ENCODE measurements at places on chromosomes 5 and 9.

GRCh38 chr9:3903906-3904305, 378.1 kb upstream of the RFX3 start:
- DNase-seq: no peak

DNA sequence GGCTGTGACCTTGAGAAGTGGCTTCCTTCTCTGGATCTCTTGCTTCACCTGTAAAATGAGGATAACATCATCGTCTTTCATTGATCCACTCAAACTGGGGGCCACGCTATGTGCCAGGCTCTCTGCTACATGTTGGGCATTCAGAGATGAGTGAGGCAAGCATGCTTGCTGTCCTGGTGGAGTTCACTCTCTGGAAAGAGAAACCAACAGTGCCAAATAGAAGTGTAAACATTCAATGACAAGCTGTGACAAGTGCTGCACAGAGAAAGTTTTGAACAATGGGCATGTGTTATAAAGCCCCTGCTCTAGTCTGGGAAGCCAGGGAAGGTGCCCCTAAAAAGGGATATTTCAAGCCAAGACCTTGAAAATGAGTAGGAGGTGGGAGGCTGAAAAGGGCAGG, 50.9 kb upstream of the AFAP1L1 start:
- DNase-seq: no peak

DNA sequence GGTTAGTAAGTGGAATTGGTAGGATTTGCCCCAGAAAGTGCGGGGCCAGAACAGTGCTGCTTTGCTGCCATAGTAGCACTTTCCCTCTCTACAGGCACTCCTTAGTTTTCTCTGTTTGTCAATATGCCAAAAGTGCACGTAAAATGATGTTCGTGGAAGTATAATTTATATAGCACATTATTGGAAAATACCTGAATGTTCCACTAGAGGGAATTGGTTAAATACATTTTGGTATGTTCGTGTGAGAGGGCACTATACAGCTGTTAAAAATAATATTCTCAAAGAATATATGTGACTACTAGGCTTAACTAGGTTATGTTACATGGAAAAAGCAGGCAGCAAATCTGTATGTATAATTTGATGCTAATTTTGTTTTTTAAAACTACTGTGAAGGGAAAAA, 184.0 kb upstream of the GDNF start:
- no peak for DNase-seq

DNA sequence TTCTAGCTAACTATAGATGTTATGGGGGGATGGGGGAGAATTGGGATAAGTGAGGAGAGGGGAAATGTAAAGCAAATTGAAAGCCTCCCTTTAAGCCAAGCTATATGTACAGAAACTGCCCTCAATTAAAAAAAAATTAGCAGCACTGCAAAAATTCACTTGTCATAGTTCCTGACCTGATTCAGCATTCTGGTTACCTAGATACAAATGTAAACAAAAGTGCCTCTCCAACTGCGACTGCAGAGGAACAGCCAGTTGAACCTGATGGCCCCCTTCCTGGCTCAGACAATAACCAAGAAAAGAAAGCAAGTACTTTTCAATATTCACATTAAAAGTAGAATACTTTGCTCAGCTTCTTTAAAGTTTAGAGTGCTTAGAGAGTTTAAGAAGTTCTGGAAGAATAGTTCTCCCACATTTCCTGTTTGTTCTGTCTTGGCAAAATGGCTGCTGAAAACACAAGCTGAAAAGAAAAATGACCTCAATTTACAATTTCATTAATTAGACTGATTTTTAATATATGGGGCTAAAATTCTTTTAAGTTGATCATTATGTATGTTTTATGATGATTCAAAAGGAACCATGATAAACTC, 1.5 kb downstream of the FAM81B start:
- no peak for DNase-seq

DNA sequence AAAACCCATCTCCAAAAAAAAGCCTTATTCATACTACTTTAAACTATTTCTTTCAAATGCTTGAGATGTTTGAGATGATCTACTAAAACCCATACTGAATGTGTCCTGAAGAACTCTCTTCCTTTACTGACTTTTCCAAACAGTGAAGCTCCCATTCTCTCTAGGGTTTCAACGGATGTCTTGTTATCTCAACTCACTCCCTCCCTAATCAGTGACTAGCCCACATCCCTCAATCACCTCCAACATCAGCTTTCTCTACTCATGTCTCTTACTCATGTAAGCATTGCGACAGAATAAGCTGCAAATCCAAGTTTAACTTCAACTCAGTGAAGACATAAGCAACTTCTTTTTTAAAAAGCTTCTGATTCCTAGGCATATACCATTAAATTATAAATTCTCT, 42.1 kb downstream of the WDR41 start:
- DNase-seq: no peak

DNA sequence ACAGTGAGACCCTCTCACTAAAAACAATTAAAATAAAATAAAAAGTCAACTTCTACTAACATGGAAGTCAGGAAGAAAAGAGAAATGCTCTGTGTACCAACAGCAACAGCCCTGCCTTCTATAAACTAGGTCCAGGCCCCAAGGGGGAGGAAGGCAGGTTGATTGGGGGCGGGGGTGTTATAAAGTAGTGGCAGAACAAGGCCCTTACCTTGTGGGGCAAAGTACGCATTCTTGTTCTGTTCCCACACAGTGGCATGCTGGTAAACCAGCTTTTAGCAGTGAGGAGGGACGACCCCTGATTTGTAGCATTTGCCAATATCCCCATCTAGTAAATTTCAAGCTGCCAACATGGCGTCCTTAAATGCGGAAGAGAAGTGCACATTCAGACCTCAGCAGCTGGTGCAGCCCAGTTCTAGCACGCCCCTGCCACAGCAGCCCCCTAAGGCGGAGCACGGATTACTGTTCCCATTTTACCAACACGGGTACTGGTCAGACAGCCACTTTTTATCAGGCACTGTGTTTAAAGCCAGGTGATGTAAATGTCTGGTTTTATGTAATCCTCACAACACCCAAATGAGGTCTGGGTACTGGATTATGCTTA, 69.5 kb downstream of the GTF3C4 start:
- DNase-seq: no peak

DNA sequence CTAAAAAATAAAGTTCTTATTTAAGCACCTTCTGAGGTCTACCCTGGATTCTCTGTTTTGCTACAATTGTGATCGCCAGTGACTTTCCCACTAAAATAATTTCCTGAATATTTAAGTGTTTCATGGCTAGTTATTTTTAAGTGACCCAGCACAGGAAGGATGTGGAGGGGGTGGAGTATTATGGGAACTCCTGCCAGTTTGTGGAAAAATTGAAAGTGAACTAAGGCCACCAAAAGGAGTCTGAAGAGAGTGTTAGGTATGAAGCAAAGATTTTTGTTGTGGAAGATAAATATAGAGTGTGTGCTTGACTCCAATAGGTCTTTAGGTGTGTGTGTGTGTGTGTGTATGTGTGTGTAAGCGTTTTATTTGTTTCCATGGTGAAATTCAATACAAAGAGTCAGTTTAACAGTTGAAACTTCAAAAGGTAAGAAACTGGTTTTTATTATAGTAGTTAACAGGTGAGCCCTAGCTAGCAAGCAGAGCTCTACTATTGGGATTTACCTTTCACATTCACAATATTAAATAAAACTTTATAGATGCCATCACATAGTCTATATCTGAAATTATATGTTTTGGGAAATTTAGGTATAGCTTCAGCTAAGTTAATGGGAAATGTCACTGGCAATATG, 25.6 kb downstream of the RASGRF2 start:
- no peak for DNase-seq

GRCh38 chr5:131218392-131218791, 45.5 kb upstream of the CDC42SE2 start:
- no peak for DNase-seq

GRCh38 chr5:76690704-76691466, 25.0 kb upstream of the F2R start:
- no peak for DNase-seq

- no peak for DNase-seq
Observed at GRCh38 chr5:180976518-180976917, 12.1 kb upstream of the BTNL3 start.

DNA sequence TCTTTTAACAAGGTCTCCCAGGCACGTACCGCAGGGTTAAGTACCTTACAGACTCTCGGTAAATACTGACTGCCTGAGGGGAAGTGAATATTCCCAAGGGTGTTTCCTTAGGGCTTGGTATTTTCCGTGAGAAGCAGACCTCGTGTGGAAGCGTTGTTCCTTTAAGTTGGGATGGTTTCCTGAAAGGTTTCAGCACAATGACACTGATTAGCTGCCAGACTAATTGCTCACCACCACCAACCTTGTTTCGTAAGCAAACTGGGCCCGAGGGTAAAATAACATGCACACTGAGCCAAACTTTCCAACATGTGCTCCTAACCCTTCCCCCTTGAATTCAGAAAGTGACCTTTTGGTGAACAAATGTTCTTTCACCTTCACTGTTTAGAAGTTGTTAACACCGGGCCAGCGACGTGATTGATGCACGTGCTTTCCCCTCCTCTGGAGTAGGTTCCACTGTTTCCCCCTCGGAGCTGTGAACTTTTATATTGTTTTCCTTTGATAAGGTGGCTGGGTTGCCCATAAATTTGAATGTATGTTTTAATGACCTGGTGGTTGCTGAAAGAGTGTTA, 128.1 kb upstream of the RPS23 start:
- DNase-seq: no peak

DNA sequence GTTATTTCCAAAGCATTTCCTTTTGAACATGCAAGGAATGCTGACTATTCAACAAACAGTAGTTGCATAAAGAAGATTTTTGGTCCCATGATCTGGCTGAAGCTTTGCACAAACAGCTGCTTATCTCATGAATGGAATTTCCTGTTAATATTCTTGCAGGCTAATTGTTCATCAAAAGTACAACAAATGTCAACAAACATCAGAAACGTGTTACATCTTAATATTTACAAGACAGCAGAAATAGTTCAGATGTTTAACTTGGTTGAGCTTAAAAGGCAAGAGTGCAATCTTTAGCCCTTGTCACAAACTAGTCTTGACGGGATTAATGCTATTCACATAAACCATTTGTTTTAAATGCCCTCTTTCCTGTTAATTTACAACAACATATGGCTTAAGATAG, 47.9 kb upstream of the BASP1 start:
- DNase-seq: no peak

DNA sequence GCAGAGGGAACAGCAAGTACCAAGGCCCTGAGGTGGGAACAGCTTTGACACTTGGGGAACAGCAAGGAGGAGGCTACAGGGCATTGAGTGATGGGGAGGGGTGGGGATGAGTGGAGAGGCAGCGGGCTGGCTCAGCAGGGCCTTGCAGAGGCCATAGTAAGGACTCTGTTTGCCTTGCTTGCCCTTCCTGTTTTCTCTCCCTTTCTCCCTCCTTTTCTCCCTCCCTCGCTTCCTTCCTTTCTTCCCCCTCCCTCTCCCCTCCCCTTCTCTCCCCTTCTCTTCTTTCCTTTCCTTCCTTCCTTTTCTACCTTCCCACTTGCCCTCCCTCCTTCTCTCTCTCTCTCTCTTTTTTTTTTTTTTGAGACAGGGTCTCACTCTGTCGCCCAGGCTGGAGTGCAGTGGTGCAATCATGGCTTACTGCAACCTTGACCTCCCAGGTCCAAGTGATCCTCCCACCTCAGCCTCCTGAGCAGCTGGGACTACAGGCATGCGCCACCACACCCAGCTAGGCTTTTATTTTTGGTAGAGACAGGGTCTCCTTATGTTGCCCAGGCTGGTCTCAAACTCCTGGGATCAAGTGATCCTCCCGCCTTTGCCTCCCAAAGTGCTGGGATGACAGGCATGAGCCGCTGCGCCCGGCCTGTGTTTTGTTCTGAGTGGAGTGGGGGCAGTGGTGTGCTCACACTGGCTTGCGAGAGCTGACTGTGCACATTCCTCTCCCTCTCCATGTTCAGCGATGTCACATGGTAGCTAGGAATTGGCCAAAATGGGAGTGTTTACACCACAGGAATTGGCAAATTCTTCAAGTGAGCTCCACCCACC, 17.1 kb downstream of the IER5L start:
- no peak for DNase-seq

DNA sequence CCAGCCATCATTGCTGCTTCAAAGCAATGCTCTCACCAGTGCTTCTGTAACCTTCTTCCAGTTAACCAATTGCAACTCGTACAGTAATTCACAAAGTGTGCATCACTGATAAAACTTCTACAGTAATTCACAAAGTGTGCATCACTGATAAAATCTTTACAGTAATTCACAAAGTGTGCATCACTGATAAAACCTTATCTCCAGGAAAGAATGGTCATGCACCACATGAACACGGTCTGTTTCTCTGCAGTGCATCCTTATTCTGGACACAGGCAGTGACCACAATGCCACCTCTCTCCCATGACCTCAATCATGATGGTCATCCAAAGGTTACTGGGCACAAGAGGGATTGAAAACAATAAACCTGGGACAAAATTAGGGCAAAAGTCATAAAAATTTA, 153.6 kb downstream of the TSSK1B start:
- no peak for DNase-seq

GRCh38 chr5:109340351-109340750, 69.4 kb downstream of the PJA2 start:
- DNase-seq: no peak

DNA sequence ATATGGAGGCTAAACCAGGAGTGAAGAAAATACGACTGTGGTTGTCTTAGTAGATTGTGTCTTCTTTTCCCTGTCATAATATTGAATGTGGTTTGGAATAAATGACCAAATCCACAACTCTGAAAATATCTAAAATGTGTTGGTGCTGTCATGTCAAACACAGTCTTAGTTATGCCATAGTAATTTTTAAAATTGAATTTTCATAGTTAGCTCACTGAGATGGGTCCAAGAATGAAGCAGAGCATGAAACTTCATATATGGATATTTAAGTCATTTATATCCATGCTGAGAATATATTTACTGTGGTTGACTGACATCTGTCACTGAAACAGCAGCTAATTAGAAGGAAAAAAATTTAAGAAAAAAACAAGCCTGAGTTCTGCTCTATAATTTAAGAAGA, 260.4 kb upstream of the ATP10B start:
- no peak for DNase-seq

GRCh38 chr9:136717399-136717798, 5.0 kb downstream of the DIPK1B start:
- DNase-seq: no peak

Data from progenitor cell of endocrine pancreas (in vitro differentiated cells).